ENCODE measurements at places on chromosomes 16 and 17.
A peak's percentile ranks its signal among the peaks of the same experiment; 100 is the strongest.

DNA sequence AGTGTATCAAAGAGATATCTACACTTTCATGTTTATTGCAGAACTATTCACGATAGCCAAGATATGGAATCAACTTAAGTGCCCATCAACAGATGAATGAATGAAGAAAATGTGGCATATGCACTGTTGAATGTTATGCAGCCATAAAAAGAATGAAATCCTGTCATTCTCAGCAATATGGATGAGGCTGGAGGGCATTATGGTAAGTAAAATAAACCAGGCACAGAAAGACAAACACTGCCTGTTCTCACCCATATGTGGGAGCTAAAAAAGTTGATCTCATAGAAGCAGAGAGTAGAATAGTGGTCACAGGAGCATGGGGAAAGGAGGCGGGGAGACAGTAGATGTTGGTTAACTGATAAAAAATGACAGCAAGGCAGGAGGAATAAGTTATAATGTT is 561.8 kb downstream of the TOX3 start:
- peaks cover 12% of the 10 kb centered on the region for H3K4me1 ChIP-seq
- no peaks in the 10 kb centered on the region for H3K36me3 ChIP-seq
- no peak for DNase-seq
- H3K4me3 ChIP-seq = no peak overlapping the region
- H3K27ac ChIP-seq = no peak overlapping the region
- peaks cover 2% of the 10 kb centered on the region for H3K27me3 ChIP-seq

DNA sequence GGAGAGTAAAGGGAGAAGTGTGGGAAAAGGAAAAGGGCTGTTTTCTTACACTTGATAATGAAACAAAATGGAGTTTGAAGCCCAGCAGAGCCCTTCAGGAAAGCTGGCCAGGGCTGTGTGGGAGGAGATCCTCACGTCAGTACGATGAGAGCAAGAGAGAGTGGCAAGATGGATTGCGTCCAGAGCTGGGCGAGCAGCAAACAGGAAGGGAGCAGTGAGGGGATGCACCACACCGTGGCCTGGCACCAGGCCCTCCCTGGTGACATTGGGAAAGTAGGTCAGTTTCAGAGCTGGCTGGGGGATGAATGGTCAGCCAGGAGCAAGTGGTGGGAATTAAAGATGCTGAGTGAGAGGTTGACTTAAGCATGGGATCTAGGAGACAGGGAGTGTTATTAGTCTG is 273.6 kb downstream of the GRIN2A start:
- H3K27ac ChIP-seq = no peak overlapping the region
- peaks cover 6% of the 10 kb centered on the region for H3K4me1 ChIP-seq
- no peak for DNase-seq
- H3K36me3 ChIP-seq = no peaks in the 10 kb centered on the region
- no peak overlapping the region for H3K4me3 ChIP-seq
- H3K27me3 ChIP-seq = peaks cover 4% of the 10 kb centered on the region

DNA sequence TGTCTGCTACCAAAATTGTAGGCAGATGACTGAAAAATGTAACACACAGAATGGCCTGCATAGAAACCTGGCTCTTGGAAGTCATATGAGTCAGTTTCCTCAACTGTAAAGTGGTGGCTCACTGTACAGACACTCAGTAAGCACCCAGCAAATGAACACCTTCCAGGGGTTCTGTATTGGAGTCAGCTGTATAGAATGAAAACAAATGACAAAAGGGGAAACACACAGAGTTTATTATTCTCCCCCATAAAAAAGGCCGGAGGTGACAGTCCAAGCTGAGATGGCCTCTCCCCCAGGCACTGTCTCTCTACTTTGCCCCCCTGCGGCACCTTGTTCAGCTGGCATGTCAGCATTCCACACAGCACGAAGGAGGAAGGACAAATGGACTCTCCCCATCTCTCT is 6.2 kb upstream of the MEOX1 start:
- DNase-seq = no peak
- no peaks in the 10 kb centered on the region for H3K36me3 ChIP-seq
- H3K4me1 ChIP-seq = peaks cover 9% of the 10 kb centered on the region
- H3K27ac ChIP-seq = no peak overlapping the region
- H3K27me3 ChIP-seq = no peaks in the 10 kb centered on the region

DNA sequence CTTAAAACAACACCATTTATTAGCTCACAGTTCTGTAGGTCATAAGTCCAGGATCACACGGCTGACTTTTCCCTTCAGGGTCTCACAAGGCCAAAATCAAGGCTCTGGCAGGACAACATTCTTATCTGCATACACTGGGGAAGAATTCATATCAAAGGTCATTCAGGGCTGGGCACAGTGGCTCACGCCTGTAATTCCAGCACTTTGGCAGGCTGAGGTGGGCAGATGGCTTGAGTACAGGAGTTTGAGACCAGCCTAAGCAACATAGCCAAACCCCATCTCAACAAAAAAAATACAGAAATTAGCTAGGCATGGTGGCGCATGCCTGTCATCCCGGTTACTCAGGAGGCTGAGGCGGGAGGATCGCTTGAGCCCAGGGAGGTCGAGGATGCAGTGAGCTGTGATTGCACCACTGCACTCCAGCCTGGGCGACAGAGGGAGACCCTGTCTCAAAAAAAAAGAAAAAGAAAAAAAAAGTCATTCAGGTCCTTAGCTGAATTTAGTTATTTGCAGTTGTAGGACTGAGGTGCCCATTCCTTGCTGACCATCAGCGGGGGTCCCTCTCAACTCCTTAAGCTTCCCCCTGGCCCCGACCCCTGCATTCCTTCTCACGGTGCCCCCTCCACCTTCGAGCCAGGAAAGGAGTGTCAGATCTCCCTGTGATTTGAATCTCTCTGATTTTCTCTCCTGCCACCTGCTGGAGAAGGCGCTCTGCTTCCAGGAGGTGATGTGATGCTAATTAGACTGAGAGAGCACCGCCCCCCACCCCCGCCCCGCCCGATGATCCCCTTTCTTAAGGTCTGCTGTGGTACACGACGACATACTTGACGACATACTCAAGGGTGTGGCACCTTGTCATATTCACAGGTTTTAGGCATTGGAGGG is 91.8 kb upstream of the CLEC18A start:
- peaks cover 3% of the 10 kb centered on the region for H3K27me3 ChIP-seq
- no peak overlapping the region for H3K4me3 ChIP-seq
- DNase-seq = peak; percentile 36
- H3K36me3 ChIP-seq = no peaks in the 10 kb centered on the region

GRCh38 chr17:2931876-2932275 is 131.5 kb downstream of the OR1D5 start:
- peak overlapping the region; percentile 94 for H3K27ac ChIP-seq
- peak overlapping the region; percentile 47 for H3K4me3 ChIP-seq
- no peak for DNase-seq
- peaks cover 50% of the 10 kb centered on the region for H3K4me1 ChIP-seq
- peaks cover 11% of the 10 kb centered on the region for H3K27me3 ChIP-seq
- H3K36me3 ChIP-seq = no peaks in the 10 kb centered on the region

GRCh38 chr17:76953066-76953465 is 84.9 kb downstream of the MGAT5B start:
- no peaks in the 10 kb centered on the region for H3K36me3 ChIP-seq
- no peak for DNase-seq
- H3K27ac ChIP-seq = no peak overlapping the region
- H3K4me3 ChIP-seq = no peak overlapping the region
- H3K27me3 ChIP-seq = no peaks in the 10 kb centered on the region

DNA sequence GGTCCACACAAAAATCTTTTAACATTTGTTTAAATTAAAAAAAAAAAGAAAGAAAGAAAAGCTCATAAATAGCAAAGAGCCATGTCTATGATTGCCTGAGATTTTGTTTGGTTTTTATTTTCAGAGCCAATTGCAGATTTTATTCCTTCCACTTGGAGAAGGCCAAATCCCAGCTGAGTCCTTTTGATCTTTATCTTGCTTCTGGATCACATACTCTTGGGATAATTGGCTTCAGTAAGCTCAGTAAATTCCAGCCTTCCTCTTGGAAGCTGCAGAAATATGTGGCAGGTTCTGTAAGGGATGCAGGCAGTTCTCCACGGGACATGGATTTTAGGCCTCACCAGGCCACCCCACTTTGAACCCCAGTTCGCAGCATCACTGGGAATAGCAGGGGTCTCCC is 63.3 kb upstream of the TMC5 start:
- H3K36me3 ChIP-seq = no peaks in the 10 kb centered on the region
- no peak overlapping the region for H3K4me3 ChIP-seq
- DNase-seq = no peak
- no peaks in the 10 kb centered on the region for H3K27me3 ChIP-seq
- H3K4me1 ChIP-seq = peaks cover 1% of the 10 kb centered on the region
- H3K27ac ChIP-seq = no peak overlapping the region

- no peak overlapping the region for H3K27ac ChIP-seq
- no peak overlapping the region for H3K4me3 ChIP-seq
- no peak for DNase-seq
- no peaks in the 10 kb centered on the region for H3K4me1 ChIP-seq
- H3K27me3 ChIP-seq = no peaks in the 10 kb centered on the region
Measured at GRCh38 chr17:33889040-33889439, 366.0 kb upstream of the CCL2 start.

Data from glutamatergic neuron (in vitro differentiated cells).